ENCODE measurements at places on chromosomes 12 and 14.

DNA sequence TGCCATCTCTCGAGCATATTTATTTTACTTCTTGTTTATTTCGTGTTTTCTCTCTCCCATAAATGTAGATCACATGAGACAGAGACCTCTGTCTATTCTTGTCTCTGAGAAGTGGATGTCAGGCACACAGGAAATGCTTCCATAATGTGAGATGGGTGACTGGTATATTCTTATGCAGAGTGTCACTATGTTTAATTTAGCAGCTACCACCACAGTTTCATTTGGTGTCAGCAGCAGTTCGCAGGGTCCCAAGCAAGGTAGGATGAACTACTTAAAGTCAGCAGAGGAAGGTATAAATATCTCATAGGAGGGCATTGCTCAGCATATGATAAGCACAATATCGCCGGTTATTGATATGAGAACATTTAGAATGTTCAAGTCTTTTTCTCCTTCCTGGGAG is 180.9 kb upstream of the CNTN1 start:
- DNase-seq: no peak

DNA sequence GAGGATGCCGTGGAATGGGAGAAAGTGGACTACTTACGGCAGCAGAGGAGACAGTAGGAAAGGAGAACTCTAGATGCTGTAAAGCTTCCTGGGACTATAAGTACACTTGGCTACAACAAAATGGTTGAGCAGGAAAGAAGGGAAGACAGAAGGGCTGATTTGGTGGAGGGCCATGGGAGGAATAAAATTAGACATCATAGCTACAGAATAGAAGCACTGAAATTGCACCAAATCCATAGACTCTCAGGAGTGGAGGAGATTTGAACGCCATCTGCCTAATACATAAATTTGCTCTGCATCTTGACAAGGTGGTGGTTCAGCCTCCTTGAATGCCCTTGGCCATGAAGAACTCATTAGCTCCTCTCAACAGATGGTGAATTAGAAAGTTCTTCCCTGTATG is 16.3 kb upstream of the DCP1B start:
- DNase-seq: no peak

GRCh38 chr14:33030386-33030785 is 91.7 kb downstream of the NPAS3 start:
- DNase-seq: no peak

DNA sequence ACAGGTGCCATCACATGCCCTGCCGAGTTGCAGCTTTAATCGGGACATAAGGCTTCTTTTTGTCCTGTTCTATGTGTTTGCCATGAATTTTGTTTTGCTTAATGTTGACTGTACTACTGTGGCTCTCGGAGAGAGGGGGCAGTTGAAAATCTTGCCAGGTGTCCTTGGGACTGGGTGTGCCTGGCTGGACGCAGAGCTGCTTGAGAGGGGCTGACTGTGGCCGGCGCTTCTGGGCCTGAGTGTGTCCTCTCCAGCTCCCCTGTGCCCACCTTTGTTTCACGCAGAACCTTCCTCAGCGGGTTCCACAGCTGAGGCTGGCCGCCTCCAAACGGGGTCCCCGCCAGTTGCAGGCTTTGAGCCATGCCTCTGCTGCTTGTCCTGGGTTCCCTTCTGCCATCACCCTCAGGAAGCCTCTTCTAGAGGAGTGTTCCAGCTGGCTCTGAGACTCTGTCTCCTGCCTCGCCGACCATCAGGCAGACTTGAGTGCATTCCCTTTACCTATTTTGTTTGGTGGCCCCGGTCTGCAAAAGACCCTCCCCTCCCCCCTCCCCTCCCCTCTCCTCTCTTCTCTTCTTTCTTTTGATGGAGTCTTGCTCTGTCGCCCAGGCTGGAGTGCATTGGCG is 49.7 kb downstream of the DDX51 start:
- DNase-seq: no peak

DNA sequence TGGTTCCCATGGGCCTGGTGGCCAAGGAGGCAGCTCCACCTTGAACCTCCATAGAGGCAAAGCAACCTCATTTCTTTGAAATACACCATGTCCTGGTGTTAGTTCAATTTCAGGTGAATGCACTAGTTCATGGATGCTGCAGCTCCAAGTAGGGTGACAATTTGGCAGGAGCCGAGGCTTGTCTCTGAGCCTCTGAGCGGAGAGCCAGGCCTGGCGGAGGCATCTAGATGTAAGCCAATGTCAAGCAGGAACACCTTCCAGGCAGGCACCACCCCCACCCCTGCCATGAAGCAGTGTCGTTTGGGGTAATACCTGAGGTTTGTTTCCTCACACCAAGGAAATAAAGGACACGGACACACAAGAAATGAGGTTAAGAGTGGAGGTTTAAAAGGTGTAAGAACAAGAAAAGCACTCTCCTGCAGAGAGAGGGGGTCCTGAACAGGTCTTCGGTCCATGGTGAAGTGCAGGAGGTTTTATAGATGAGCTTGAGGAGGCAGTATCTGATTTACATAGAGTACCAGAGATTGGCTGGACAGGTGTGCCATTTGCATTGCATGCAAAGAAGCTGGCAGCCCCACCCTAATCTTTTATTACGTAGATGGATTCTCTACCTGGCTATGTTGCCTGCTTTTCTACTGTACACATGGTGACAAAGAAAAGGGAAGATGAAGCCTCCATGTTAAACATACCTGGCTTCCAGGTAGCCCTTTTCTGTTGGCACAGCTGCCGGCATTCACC is 60.3 kb downstream of the RIN3 start:
- no peak for DNase-seq
